ENCODE measurements at places on chromosomes 6 and 20.

DNA sequence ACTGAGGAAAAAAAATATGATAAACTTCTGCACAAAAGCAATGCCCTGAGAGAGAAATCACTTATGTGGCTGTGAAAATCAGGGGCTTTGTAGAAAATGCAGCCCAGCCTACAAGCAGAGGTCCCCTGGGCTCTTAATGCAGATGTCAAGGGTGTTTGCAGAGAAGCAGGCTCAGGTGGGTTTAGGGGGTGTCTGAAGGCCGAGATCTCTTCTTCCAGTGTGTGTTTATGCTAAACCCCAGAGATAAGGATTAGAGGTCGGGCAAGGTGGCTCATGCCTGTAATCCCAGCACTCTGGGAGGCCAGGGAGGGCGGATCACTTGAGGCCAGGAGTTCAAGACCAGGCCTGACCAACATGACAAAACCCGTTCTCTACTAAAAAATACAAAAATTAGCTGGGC is 78.5 kb downstream of the TMEM242 start:
- no peak for DNase-seq

- no peak for DNase-seq
Observed at GRCh38 chr6:11974089-11974488, 38.0 kb upstream of the HIVEP1 start.

DNA sequence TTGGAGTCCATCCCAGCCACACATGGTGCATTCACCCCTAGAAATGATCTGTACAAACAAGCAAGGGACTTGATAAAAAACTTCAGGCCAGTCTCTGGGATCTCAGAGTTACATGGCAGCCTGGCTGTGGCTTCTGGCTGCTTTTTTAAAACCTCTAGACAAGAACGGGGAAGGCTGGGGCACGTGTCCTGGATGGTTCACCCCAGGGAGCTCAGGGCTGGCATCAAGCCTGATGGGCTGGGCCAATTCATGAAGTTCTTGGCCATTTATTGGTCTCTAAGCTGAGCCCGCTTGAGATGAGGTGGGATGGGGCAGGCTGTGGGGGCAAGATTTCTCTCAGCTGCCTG is 10.4 kb upstream of the ZFAND3 start:
- no peak for DNase-seq

- DNase-seq, result peak; percentile 93
Observed at GRCh38 chr20:62887152-62887859, 25.7 kb upstream of the TCFL5 start.

DNA sequence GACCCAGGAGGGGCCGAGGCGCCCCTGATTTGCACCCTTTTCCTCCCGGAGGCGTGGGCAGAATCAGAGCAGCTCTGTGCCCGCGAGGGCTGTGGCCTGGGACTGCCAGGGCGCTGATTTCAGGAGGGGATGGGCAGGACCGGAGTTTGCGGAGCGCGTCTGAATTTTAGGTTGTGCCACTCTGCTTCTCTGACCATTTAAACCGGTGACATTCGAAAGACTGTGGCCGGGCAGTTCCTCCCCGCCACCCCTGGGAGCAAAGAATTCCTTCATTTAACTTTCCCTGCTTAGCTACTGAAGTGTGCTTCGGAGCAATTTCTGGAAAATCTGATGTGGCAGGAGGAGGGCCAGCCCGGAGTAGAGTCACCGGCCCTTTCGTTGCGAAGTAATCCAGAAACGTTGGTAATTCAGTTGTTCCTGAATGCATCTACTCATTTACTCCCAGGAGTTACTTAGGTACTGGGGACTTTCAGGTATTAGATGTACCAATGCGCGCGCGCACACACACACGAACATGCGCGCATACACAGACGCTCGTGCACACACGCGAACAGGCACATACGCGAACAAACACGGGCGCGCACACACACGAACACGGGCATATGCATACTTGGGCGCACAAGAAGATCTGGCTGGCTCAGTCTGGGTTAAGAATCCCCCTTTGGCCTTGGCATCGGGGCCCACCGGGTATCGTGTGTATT is 568 bp downstream of the CCDC170 start:
- no peak for DNase-seq

Data from brain pericyte (primary cell).